ENCODE measurements at places on chromosomes 12 and 14. TPM values are rescaled to one million over a fixed set of nuclear protein-coding genes. Genes with fewer than 3 reads are reported as not detected.

DNA sequence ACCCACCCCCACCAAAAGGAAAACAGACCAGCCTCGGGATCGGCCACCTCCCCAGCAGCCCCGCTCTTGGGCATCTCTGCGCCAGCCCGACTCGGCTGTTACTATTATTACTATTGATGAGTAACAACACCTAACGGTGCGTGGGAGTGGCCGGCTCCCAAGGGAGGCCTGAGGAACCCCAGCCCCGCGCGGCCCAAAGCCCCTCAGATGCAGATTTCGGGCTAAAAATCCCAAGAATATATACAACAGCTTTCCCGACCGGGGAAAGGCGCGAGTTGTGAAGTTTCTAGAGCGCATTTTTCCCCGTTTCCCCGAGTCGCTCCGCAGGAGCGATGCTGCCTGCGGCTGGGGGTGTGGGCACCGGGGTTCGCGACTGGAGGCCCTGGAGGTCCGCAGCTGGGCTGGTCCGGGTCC lies 565 bp downstream of the NT5DC3 start:
- no peak for DNase-seq

FRS2 gene
- 30.9 TPM for polyA plus RNA-seq

DNA sequence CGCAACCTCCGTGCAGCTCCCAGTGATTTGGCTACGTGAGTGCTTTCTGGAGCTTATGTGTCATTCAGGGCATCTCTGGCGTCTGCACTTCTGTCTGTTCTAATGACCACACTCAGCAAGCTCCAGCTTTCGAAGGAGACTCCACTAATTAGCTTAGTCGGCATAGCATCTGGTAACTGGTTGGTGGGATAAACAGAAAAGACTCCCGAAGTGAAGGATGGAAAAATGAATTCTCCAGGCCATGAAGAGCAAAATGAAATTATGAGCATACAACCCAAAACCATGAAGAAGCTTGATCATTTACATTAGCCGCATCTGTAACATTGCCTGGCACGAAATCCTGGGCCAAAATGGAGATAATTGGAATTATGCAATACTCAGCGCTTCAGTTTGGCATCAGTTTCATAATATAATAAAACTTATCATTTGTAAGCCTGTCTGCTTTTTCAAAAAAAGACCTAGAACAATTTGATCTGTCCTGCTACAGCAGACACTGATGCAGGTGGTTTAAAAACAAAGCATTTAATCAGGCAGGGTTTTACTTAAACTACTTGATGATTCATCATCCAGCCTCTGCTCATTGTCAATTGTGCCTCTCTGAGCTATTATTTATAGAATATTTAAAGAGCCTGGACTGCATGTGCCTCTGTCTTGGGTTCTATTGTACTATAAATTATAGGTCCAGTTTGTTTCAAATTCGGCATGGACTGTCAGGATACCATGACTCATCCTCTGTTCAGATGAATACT lies 87.4 kb downstream of the SYT1 start:
- peak; percentile 9 for DNase-seq

GRCh38 chr14:51328064-51328771 lies 88.2 kb downstream of the TMX1 start:
- no peak for DNase-seq

ASB2 gene
- polyA plus RNA-seq: 12.1 TPM

- no peak for DNase-seq
Observed at GRCh38 chr12:92253301-92253700, 107.7 kb upstream of the BTG1 start.

DNA sequence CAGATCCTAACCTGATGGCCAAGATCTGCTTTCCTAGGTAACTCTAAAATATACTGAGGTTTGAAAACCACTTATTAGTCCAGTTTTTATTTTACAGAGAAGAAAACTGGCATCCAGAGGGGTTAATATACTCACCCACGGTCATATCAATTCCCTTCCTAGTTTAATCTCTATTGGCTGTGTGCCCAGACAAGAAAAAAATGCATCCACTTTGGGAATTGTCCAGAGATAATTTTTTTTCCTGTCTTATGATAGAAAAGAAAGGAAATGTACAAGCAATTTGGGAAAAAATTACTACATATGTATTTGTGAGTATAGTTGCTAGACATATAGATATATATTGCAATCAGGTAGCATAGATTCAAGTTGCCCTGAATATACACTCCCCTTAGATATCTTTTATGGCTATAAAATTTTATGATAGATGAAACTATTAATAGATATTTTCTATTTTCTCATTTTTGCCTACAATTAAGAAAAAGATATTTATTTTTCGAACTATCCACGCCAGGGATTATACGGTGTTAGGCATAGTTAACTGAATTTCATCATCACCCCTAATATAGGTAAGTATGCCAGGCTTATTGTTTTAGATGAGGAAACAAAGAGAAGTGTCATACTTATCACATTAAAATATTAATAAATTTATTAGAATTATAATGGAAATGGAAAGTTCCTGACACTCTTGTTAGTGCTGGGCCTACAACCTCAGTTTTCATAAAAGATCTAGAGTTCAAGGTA lies 100.5 kb upstream of the SLC38A2 start:
- no peak for DNase-seq

LRFN5 gene
- polyA plus RNA-seq: 2.3 TPM

TFCP2 gene
- 31.6 TPM for polyA plus RNA-seq

GRCh38 chr14:102891556-102891955 lies 30.9 kb upstream of the AMN start:
- no peak for DNase-seq

ANP32D gene
- not detected for polyA plus RNA-seq

TBX5 gene
- not detected for polyA plus RNA-seq

TSPAN8 gene
- 595 TPM for polyA plus RNA-seq

DNA sequence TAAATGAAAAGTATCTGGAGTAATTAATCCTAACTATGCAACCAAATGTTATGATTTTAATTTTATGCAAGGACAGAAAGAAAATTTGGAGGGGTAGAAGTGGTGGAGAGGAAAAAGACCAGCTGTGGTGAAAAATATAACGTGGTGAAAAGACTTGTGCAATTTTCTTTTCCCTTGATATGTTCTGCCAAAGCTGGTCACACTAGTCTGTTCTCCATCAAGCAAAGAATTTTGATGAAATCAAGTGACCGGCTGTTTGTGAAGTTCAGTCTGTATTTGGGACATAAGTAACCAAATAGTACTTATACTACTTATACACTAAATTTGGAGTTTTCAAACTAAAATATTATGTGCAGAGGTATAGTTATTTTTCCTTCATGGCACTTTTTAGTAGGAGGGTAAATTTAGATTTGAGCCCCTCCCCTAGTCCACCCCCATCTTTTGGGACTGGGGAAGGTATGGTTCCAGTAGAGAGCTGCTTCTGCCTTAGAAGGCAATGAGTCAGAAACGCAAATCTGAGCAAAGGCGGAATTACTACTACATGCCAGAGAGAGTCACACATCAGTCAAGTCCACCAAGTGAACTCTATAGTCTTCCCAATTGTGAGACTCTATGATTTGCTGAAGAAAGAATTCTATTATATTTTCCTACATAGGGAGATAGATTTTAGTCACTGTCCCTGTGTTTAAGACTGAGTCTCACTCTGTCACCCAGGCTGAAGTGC lies 229.7 kb downstream of the SLC25A21 start:
- DNase-seq: no peak

SERPINA4 gene
- polyA plus RNA-seq: 46.0 TPM

GRCh38 chr12:40241741-40242140 lies 16.9 kb downstream of the LRRK2 start:
- no peak for DNase-seq

GALNT8 gene
- polyA plus RNA-seq: 19.5 TPM

P2RX2 gene
- polyA plus RNA-seq: 24.1 TPM

DNA sequence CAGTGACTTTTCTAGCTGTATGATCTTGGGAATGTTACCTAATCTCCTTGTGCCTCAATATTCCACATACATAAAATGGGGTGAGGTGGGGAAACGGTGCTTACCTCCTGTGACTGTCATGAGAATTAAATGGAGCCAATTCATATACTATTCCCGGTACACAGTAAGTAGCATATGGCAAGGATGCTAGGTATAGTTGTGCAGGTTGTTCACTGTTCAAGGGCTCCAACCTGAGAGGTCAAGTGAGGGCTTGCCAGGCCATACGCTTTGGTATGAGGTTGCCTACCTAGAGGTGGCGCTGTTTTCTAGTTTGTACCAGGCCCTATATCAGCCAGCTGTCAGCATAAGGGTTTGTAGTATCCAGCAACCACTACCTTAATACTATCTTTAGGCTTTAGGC lies 3.6 kb upstream of the BATF start:
- DNase-seq: no peak

DNA sequence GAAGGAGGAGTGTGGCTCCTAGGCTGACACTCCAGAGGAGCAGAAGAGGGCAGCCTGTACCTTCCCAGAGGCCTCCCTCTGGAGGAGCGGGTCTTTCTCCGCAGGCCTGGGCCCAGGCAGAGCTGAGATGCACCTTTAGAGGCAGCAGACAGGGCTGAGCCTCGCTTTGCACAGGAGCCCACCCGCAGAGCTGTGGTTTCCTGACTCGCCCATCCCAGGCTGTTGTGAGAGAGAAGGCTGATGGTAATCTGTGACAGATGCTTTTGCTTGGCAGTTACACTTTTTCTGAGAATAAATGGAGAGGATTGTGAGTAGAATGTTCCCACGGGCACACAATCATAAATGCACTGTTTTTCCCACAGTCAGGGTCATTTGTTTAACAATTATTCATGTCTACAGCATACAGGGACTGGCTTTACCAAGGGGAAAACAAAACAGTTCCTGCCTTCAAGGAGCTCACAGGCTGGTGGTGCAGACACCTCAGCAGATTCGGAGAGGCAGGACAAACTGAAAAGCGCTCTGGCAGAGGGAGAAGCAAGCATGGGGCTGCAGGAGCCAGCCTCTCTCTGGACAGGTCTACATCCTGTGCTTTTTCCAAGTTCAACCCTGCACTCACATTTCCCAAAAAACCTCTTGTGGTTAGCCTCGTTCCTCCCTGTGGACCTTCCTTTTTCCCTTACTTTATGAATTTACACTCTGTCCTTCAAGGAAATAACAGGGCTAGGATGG lies 13.9 kb downstream of the EVL start:
- DNase-seq: no peak

ERC1 gene
- 17.5 TPM for polyA plus RNA-seq

GRCh38 chr12:125530201-125530600 lies 465.0 kb downstream of the AACS start:
- DNase-seq: no peak

- no peak for DNase-seq
Observed at GRCh38 chr12:51401486-51401885, 10.3 kb upstream of the GALNT6 start.

DNA sequence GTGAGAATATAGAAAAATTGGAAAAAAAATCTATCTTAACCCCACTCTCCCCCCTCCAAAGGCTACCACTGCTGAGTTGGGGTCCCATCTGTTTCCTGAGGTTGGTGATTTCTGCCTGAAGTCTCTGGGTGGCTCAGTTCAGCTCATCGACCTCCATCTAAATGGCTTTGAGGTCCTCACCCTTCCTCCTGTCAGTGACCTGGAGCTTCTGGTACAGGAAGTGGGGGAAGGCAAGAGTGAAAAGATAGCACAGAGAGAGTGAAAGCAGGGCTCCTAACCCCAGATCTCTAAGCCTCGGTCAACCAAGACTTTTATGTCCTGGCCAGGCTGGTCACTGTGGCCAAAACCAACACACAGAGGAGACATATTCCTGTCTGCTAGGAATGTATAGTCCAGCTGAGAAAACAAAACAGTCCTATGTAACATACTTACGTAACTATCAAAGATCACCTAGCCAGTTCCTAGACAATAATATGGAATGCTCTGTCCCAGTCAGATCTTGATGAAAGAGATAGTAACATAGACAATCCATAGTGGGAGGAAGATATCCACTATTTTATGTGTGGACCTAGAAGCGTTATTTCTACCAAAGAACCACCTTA lies 12.3 kb upstream of the KRT73 start:
- DNase-seq: no peak

PROX2 gene
- 1.5 TPM for polyA plus RNA-seq

DNA sequence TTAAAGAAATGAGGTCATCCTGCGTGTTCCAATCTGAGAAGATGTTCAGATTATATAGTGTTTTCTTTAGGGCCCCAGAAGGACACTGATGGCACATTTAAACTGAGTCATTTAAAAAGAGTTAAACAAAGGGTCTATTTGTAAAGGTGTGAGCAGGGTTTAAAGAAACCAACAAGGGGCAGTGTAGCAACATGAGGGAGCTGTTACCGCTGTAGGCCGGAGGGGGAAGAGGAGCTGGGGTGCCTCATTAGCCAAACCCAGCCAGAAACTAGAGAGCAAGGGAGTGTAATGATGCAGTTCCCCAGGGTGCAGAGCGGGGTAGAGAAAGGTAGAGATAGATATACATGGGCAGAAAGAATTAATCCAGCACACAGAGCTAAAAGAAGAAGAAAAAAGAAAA lies 160.4 kb downstream of the TBX5 start:
- DNase-seq: no peak
